ENCODE measurements at places on chromosomes 13 and 19.

DNA sequence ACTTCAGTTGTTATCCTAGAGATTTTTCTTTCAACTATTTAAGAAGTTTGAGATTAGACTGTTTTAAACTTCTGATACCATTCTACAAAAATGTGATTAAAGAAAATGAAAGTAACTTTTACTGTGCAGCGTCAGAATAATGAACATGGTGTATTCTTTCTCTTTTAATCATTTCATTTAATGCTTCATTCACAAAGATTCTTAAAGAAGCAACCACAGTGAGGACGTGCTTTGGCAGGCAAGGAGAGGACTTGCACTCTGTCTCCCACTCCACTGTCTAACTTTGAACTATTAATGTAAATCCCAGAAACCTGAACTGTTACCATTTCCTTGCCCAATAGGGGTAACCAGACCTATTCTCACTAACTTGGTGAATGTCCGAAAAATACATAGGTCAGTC is 137.0 kb downstream of the KCNRG start:
- no peak for DNase-seq

- DNase-seq, result no peak
Measured at GRCh38 chr13:41751277-41751676, 209.6 kb downstream of the VWA8 start.

GRCh38 chr19:33677745-33678426 is 56.1 kb downstream of the CHST8 start:
- no peak for DNase-seq

DNA sequence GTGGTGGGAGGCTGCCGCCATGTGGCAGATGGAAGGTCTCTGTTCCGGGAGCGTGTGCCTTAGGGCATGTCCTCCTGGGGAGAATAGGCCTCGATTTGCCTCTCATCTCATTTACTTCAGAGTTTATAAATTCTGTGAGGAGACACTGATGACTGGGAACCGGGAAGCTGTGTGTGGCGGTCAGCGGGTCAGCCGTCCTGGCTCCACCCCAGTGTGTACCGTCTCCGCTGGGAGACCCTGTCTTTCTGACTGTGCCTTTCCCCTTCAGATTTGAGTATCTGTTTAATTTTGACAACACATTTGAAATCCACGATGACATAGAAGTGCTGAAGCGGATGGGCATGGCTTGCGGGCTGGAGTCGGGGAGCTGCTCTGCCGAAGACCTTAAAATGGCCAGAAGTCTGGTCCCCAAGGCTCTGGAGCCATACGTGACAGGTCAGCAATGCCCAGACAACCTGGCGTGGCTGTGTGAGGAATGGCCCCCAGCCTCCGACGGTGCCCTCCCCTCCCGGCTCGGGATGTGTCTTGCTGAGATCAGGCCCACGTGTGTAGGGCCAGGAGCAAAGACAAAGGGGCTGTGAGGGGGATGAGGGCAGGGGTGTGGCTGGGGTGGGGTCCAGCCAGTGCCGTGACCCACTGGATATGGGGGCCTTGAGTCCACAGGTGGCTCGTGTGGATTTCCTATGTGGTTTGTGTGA is 21.6 kb downstream of the ATP4B start:
- no peak for DNase-seq

- no peak for DNase-seq
Measured at GRCh38 chr13:76720821-76721220, 165.4 kb downstream of the KCTD12 start.

GRCh38 chr19:8109455-8109854 is 39.9 kb downstream of the FBN3 start:
- no peak for DNase-seq

GRCh38 chr13:61463024-61463423 is 47.4 kb upstream of the PCDH20 start:
- no peak for DNase-seq

DNA sequence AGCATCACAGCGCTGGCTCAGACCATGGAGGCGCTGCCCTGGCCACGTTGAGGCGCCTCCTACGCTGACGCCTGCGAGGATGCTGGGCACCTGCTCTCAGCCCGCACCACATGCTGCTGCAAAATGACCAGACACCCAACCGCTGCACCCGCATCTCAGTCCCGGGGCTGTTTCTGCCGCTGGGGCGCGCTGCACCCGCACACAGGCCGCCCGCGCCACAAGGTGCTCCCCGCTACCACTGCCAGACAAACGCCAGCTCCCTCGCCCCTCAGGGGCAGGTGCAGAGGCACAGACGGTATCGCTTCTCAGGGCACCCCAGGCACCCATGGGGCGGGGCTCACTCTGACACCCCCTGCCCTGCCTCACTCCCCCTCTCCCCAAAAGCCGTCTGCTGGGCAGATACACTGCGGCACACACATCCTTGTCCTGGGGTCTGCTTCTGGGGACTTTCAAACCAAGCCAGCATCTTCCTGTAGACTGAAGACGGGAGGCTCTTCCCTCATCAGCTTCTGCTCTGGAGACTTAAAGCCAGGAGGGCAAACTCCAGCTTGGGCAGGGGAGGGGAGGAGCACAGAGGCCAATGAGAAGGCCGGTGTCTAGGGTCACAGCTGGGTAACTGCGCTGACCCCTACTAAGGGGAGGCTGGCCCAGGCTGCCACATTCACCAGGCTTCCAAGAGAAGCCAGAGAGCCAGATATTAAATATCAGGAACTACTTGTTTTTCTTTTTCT is 16.3 kb downstream of the CHERP start:
- no peak for DNase-seq

DNA sequence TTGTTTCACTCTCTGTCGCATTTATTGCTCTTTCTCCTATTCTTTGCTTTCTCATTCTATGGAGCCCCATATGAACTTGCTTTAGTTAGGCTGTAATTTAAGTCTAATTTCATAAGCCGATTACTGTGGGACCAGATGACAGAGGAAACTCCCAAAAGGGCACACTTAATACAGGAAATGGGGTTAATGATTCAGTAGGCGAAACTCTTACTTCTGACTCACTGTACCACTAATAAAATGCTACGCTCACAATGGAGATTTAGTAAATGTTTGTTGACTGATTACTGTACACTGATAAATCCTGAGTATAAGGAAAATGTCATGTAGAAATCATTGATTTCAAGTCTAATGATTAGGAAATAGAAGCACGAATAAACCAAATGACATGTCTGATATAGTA is 276.4 kb downstream of the KLF5 start:
- DNase-seq, result no peak

GRCh38 chr13:99033814-99034213 is 56.0 kb upstream of the DOCK9 start:
- no peak for DNase-seq

- no peak for DNase-seq
Measured at GRCh38 chr13:113393226-113393562, 29.3 kb upstream of the GRTP1 start.

- no peak for DNase-seq
Measured at GRCh38 chr19:44649578-44650145, 6.0 kb downstream of the PVR start.

- no peak for DNase-seq
Measured at GRCh38 chr19:32599258-32599657, 18.3 kb downstream of the PDCD5 start.

- DNase-seq, result no peak
Measured at GRCh38 chr13:83297586-83298290, 584.5 kb downstream of the SLITRK1 start.

GRCh38 chr19:29054886-29055675 is 157.9 kb downstream of the UQCRFS1 start:
- no peak for DNase-seq

DNA sequence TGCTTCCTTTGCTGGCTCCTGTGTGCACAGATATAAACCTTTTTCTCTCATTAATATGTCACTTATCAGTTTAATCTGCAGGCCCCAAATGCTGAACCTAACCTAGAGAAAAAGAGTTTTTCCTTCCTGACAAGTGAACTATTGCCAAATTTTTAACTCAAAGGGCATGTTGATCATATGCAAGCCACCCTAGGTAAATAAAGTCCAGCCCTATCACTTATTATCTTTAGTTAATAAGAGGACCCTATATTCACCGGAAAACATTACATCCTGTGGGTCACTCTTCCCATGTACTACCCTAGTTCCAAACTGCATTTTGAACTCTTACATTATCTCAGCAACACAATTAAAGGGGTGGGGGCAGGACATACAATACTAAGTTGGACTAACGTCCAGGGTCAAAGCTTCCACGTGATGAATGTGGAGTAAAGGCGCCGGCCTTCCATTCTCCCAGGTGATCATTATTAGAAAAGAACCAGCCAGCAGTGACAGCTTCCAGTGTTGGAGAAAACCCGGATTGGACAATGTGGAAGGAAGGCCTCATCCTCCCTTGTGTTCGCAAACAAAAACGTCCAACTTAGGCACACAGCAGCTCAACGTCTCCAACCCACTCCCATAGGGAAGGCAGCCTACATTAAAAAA is 86.6 kb downstream of the STK24 start:
- no peak for DNase-seq

DNA sequence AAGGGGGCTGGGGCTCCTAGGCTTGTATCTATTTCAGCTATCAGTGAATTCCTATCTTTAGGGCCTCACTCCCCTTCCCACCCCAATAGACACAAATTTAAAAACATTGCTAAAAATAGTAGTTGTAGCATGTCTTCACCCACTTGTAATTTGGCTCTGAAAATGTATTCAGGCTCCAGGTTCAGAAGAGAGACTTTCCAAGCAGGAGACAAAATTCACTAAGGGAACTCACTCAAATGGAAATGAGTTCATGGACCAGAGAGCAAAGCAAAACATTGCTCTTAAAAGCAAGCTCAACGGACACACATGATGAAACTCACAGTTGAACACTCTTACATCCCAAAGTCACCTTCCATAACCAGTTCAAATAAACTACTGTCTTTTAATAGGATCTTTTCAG is 36.8 kb downstream of the PHF11 start:
- no peak for DNase-seq

GRCh38 chr19:54203151-54203611 is 2.5 kb downstream of the RPS9 start:
- DNase-seq, result no peak

- no peak for DNase-seq
Measured at GRCh38 chr13:58620176-58620575, 988.6 kb downstream of the PCDH17 start.

DNA sequence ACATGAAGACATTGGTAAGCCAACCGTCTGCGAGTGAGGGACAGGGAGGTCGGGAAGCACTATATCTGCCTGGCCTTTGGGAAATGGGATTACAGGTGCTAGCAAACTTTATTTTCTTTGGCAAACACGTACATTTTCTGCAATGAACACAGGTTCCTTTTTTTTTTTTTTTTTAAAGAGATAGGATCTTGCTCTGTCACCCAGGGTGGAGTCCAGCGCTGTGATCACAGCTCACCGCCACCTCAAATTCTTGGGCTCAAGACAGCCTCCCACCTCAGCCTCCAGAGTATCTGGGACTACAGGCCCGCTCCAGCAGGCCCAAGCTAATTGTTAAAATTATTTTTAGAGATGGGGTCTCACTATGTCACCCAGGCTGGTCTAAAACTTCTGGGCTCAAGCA is 24.2 kb downstream of the ELAVL1 start:
- no peak for DNase-seq

DNA sequence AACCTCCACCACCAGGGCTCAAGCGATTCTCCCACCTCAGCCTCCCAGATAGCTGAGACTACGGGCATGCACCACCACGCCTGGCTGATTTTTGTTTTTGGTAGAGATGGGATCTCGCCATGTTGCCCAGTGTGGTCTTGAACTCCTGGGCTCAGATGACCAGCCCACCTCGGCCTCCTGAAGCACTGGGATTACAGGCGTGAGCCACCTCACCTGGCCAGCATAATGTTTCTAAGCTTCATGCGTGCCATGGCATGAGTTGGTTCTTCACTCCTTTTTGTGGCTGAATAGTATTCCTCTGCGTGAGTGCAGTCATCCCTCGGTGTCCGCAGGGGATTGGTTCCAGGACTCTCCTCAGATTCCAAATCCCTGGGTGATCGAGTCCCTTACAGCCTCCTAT is 4.2 kb upstream of the ZNF579 start:
- DNase-seq, result no peak

- DNase-seq, result no peak
Measured at GRCh38 chr13:50761406-50761805, 82.1 kb downstream of the DLEU7 start.

DNA sequence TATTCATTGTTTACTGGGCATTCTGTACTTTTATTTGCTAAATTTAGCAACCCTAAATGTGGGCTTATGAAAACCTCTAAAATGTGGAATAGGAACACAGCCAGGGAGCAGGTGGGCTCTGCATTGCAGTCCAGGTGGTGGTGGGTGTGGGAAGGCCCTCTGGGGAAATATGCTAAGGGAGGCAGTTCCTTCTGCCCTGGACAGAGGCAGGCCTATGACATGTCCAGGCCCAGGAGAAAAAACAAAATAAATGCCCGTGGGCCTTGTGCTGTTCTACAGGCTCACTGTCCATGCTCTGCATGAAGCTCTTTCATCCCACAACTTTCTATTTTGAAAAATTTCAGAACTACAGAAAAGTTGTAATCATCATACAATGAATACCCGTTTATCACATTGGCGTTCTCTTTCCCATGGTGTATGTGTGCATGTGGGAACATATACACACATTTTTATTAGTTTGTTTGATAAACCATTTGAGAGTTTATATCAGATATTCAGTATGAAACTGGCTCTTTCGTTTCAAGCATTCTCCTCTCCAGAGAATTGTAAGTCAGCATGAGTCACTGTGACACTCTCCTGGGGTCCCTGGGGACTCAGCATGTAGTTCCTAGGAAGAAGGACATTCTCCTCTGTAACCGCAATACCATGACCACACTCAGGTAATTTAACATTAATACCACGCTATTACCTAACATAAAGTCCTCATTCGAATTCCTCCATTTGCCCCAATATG is 505.3 kb downstream of the COG6 start:
- DNase-seq, result no peak

All from CD8-positive, alpha-beta T cell (primary cell).